Heart right ventricle (tissue), 16 donors: ENCODE measurements at places on chromosomes 5 and 9.

DNA sequence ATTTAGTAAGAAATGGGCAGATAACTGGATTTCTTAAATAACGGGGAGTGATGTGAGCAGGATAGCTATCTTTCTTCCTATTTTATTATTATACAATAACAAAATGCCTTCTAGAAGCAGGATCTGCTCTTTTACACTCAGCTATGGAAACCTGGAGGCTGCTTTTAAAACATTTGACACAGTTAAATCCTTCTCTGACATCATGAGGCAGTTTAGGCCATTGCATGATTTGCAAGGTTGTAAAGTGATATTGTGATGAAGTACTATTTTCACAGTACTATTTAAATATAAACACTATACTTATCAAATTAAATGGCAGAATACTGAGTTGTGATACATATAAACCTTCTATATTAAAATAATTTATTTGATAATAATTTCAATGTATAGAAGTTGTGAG, 93.9 kb downstream of the ZSWIM6 start:
- DNase-seq, result no peak

- no peak for DNase-seq
Measured at GRCh38 chr5:173778784-173779304, 109.3 kb upstream of the CPEB4 start.

DNA sequence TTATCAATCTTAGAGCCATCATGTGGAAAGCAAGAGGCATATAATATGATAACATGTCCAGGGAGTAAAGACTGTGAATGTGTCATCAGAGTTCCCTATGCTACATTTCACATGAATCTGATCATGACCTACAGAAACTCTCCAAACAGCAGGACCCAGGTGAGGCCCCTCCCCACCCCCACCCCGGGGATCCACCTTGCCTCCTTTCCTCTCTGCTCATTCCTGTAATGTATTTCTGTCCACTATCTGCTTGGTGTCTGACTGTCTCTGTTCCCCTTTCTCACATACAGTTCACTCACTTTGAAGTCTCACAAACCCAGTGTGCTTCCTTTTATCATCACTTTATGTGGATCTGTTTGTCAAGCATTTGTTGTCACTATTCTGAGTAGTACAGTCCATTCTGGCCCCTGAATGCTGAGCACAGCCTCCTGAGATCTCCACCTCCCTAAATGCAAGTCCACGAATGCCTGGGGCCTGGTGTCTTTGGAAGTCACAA, 76.4 kb upstream of the SMARCA2 start:
- no peak for DNase-seq

- no peak for DNase-seq
Measured at GRCh38 chr5:77409870-77410621, 82.1 kb downstream of the WDR41 start.

GRCh38 chr5:125142458-125142857, 396.0 kb upstream of the ZNF608 start:
- DNase-seq, result no peak

DNA sequence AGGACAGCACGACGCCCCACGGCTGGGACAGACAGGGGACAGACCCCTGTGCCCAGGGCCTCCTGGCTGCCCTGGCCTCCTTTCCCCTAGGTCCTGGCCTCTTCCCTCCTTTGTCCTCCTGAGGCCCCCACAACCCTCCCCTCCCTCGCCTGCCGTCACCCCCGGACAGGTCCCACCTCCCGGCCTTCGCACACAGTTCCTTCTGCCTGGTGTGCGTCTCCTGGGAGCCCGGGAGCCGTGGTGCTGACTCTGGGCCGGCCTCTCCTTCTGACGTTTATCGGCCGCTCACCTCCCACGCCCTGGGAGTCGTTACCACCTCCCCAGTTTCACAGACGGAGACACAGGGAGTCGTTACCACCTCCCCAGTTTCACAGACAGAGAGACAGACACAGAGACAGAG, 25.1 kb upstream of the NOTCH1 start:
- DNase-seq, result peak; percentile 25

DNA sequence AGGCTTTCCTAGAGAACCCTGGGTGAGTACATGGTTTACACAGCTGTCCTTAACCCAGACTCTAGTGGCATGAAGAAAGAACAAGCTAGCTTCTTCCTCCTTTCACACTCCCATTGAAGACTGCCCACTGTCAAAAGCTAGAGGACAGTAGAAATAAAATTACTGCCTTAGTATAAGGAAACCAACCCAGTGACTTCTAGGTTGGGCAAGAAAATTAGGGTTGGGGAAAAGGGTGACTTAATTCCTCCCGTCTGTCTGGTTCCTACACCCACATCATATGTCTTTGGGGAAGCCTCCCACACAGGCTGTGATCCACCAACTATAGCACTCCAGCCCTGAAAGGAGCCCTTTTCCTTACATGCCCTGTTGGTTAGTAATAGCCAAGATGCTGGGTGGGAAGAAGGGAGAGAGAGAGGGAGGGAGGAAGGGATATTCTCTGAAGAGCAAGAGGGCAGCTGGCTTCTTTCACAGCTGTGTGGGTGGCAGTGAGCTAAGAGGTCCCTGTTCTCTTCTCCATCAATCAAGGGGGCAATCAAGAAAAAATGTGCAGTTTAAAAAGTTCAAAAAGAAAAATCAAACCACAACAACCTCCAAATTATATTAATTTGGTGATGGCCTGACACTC, 21.7 kb downstream of the HBEGF start:
- no peak for DNase-seq

DNA sequence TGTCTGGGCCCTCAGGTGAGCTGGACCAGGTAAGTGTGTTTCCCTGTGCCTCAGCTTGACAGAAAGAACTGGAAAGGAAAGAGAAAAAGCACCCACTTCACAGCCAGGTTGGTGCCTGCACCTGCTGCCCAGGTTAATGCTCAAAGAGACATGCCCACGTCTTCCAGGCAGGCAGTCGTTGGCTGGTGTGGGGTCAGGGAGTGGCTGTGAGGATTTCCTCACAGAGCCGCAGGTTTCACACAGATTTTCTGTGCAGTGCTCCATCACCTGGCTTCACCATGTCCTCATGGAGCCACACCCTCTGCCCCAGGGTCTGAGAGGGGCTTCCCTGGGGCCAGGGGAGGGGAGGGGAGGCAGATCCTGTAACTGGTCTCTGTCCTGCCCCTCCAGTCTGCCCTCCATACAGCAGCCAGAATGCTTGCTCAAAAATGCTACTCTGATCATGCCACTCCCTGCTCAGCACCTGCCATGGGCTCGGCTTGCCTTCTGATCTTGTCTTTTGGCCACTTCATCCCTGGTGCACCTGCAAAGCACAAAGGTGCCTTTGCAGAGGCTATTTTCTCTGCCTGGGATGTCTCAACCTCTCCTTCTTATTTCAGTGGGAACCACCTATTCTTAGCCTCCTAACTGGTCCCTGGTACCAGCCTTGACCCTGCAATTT, 82.5 kb upstream of the UBTD2 start:
- no peak for DNase-seq

GRCh38 chr9:120713257-120714087, 798 bp downstream of the MEGF9 start:
- DNase-seq, result peak; percentile 38

DNA sequence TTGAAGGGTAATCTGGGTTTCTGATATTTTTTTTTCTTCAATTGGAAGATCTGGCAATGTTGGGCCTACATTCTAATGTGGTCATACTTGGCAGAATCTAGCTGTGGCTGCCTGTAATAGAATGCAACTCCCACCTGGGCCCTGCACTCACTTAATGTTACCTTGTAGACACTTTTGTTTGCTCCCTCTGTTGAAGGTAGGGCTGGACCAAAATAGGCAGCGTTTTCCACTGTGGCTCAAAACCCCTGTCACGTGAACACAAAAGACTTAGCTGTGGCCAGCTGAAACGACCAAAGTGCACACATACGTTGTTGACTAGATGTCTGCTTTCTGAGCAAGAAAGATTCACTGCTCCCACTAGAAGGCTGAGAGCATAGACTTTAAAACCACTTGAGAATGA, 117.6 kb upstream of the HMHB1 start:
- DNase-seq, result no peak

DNA sequence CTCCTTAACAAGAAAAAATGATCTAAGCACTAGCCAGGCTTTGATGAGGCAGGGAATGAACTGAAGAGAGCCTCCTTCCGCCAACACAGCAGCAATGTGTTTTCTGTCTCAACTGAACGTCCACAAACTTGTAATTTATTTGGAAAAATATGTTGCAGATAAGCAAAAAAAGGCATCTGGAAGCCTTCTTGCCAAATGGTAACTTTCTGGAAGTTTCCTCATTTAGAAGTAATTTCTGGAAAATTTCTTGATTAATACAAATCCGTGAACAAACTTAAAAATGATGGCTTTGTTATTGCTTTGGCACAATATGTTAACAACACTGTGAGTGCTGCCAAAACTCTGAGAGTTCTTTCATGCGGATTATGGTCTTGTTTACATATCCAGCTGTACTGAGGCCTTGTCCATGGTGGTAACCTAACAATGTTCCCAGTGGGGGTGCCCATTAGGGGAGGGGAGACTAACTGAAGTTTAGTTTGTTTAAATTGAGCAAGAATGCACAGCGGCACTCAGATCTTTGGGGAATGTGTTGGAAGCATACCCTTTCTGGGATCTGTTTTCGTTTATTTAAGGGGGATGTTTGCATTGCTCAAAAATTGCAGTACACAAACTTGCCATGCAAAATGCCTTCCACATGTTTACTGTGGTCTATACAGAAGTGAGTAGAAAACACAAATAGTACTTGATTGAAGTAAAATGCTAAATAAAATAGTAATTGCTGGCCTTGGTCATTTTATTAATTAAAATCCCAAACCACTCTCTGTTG, 334.7 kb downstream of the NR2F1-AS1 start:
- no peak for DNase-seq

- peak; percentile 25 for DNase-seq
Measured at GRCh38 chr9:95504053-95504963, 12.5 kb downstream of the PTCH1 start.

GRCh38 chr5:159403906-159404681, 73.8 kb upstream of the IL12B start:
- DNase-seq, result no peak

GRCh38 chr5:5181650-5182324, 41.7 kb downstream of the ADAMTS16 start:
- DNase-seq, result no peak

GRCh38 chr9:93262537-93263310, 78.8 kb downstream of the WNK2 start:
- DNase-seq, result peak; percentile 23

DNA sequence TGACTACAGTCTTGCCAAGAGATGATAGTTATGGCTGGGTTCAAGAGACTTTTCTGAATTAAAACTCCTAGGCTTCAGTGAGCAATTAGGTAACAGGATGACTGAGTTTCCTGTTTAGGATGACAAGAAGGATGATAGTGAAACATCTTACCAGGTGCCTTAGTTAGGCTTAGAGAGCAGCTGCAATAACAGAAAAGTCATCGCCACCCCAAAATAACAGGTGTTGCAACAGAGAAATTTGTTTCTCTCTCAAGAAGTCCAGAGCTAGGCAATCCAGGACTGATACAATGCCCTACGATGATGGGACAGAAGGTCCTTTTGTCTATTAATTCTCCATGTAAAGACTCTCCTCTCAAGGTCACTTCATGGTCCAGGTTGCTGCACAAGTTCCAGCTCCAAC, 361.8 kb downstream of the CAAP1 start:
- DNase-seq, result no peak
